ENCODE measurements at places on chromosomes 11 and 22.

- DNase-seq: no peak
Observed at GRCh38 chr11:35583126-35583525, 35.1 kb upstream of the FJX1 start.

- DNase-seq: no peak
Observed at GRCh38 chr11:115084231-115084630, 405.9 kb downstream of the NXPE2 start.

DNA sequence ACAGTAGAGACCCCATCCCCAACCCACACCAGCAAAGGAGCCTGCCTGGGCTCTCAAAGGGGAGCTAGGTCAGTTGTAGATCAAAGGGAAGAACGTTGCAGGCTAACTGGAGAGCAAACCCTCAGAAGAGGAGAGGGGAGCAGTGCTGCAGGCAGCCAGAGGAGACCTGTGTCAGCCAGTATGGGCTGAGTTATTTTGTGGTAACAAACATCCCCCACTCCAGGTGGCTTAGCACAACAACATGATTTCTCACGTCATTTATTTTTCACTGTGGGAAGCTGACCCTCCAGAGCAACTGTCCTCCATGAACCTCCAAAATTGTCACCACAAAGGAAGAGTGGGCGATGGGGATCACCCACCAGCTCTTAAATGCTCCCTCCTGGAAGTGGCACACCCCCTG lies 19.8 kb upstream of the SHANK2 start:
- no peak for DNase-seq

DNA sequence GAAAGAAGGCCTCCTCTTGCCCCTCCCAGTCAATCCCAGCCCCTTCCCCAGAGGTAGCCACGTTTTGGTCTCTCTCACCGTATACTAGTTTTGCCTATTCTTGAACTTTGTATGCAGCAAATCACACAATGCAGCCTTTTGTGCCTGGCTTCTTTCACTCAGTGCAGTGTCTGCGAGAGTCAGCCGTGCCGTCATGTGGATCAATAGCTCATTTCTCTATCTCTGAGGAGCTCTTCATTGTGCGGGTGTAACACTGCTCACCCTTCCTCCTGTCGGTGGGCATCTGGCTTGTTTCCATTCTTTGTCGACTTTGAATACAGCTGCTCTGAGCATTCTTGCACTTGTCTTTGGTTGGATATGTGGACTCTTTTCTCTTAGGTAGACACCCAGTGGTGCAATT lies 146.5 kb downstream of the CACNA1I start:
- DNase-seq: no peak

All from stimulated activated CD4-positive, alpha-beta T cell treated with anti-CD3 and anti-CD28 coated beads, Interleukin-4, amount 100 ng/mL, for 24 hours (primary cell).